ENCODE measurements at places on chromosomes 7 and 10.

DNA sequence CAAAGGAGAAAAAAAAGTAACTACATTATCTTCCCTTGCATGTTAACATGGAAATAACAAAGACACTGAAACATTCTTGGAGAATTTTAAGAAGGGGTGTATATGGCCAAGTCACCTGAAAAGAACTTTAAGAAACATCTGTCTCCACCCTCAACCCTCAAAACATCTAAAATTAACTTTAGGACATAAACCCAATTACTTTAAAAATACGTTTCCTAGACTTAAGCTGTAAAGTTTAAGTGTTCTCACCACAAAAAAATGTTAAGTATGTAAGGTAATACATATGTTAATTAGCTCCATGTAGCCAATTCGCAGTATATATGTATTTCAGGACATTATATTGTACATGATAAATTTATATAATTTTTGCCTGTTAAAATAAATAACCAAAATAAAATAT, 71.1 kb upstream of the GLCCI1 start:
- DNase-seq = no peak

- DNase-seq = no peak
Observed at GRCh38 chr7:84138411-84138810, 56.2 kb downstream of the SEMA3A start.

DNA sequence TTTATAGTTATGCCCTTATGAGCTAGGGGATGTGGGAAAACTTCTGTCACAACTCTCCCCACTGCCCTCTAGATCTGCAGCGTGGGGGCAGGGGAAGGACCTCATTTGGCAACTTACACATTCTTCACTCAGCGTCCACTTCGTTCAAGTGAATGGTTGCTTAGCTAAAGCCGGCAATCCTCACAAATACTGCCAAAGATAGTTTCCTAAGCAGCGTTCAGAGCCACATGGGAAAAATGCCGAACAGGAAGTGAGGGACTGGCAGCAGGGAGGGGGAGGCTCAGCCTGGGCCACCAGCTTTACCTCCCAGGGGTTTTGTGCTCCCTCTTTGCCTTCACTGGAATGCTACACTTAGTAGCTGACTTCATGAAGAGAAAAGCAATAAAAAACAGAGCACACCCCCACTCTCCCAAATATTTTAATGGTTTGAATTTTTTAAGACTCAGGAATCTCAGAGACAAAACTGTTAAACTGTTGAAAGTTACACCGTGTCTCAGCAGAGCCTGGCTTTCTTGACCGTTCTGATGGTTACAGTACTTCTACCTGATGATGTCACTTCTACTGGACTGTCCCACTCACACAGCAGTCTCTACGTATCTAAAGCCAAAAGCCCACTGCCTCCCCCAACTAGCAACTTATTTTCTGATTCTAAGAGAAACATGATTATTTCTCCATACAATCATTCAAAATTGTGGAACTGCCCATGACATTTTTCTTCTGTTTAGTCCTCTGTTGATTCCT, 10.4 kb downstream of the GRM3 start:
- DNase-seq = no peak

DNA sequence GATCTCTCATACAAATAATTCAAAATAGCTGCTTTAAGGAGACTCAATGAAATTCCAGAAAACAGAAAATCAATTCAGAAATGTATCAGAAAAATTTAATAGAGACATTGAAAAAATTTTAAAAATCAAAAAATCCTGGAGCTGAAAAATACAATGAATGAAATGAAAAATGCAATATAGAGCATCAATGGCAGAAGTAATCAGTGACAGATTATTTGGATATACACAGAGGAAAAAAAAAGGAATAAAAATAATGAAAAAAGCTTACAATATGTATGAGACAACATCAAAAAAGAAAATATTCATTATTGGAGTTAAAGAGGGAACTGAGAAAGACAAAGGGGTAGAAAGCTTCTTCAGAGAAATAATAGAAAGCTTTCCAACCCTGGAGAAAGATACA, 122.9 kb upstream of the KLF14 start:
- DNase-seq = no peak

DNA sequence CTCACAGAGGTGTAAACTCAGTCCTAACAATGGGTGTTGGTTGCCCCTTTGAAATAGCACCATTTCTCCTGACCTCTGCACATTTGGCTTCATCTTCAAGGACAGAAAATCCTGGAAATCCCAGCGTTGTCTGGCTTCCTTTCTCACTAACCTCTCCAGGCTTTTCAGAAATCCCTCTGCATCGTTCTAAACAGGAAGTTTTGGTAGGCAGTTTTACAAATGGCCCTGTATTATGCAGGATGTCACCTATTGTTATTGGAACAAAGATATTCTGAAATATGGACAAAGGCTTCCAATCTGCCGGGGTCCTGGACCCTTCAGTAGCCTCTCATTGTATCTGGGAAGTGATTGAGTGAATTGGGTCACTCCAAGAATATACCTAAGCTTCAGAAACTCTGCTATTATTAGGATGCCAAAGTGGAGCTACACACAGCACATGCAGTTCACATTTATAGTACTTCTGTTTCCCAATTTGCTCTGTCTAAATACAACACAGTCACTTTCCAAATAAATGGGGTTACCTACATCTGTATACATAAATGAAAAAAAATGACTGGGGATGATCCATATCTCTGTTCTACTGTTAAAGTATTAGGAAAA, 134.8 kb upstream of the KLF6 start:
- no peak for DNase-seq

DNA sequence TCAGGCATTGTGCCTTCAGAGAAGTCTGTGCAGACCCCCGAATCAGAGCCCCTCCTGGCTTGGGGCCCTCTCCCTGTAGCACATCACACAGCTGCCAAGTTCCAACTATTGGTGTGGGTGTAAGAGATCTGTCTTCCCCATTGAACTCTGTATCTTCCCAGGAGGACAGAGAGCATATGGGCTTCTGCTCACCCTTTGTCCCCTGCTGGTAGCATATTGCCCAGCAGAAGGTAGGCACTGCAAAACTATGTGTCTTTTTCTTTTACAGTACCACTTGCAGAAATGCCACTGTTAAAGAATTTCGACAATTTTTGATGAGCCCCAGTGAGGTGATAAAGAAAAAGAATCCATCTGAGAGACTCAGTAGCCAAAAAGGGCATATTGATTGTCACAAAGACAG, 59.6 kb downstream of the NPY start:
- no peak for DNase-seq

DNA sequence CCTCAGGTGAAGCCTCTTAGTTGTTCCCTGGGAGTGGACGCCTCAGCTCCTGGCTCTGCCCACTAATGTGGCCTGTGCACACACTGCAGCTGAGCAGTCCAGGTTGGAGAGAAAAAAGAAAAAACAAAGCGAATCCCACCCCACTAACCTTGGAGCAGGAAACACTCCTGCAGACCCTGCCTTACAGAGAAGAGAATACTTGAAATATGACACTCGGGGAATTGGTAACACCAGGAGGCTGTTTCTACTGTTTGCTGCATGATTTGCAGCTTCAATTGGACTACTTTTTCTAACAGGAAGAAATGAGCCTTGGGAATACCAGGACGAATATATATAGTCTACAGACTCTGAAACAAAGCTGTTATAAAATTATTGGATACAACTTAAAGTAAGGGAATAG, 22.2 kb downstream of the CDHR3 start:
- DNase-seq = no peak

DNA sequence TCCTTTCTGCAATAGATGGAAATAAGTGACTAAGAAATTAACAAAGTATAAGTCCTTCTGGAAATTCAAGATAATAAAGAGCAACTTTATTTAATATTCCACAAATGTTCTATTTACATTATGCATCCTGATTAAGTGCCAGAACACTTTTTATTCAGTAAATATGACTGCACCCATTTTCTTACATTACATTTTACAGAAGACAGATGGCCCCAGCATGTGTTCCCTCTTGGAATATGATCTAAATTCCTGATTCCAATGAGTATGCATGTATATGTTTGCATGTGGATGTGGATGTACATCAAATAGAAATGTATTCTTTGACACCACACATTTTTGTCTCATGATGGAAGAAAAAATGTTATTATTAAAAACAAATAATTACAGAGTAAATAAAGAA, 628.7 kb upstream of the SEMA3D start:
- DNase-seq = no peak

DNA sequence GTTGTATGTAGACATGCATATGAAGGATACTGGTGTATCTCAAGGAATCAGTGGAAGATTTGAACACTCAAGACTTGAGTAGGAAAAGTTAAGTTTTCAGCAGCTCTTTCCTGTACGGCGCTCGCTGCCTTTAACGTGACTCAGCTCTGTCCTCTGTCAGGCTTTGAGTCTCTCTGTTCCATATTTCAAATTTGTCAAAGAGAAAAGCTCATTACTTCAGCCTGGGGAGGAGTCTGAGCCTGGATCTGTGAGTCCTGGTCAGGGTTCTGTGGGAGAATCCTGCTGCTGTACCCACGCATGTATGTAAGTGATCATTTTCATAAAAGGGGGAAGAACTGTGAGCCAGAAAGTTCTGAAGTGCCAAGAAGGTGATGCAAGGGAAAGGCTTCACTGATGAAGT, 13.8 kb upstream of the MPP7 start:
- no peak for DNase-seq
